ENCODE measurements at places on chromosomes 2 and 18.

- no peak for DNase-seq
Observed at GRCh38 chr18:13696961-13697360, 29.4 kb downstream of the FAM210A start.

GRCh38 chr2:18901242-18901641 is 311.9 kb upstream of the NT5C1B start:
- no peak for DNase-seq

DNA sequence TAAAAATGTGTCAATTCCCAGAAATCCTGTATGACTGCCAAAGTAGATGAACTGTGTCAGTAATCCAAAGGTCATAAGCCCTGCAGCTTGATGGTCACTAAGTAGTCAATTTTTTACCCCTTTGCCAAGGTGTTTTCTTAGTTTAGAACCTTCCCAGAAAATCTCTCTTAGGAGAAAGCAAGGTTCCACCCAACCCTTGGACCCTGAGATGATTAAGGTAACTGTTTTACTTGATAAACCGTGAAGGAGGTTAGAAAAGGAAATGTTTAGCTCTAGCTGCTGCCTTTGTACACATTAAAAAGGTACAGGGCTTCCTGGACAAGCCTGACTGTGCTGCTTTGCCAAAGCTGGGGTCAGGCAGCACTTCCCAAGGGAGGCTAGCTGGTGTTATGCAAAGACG is 24.4 kb upstream of the LRP2 start:
- no peak for DNase-seq

- DNase-seq: no peak
Observed at GRCh38 chr2:229162015-229162414, 109.1 kb downstream of the PID1 start.

GRCh38 chr2:236569573-236569973 is at the start of gene ACKR3:
ACKR3 (plus strand) TSS chr2:236569825; CDS start chr2:236580466, 10,641 bp downstream.
- DNase-seq: peak; percentile 82

DNA sequence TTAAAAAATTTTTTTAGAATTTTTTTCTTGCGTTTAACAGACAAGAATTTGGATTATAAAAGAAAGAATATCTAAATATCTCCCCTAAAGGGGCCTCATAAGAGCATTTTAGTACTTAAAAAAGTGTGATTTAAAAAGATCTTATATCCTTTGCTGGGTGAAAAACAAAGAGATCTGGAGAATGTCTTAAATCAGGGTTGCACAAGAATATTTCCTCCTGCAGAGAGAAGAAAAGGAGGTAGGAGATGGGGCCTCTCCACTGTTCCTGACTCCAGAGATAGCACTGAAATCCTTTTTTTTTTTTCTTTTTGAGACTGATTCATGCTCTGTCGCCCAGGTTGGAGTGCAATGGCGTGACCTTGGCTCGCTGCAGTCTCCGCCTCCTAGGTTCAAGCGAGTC is 68.5 kb upstream of the OSR1 start:
- DNase-seq: no peak

- no peak for DNase-seq
Observed at GRCh38 chr2:188701836-188702235, 272.3 kb upstream of the COL3A1 start.

DNA sequence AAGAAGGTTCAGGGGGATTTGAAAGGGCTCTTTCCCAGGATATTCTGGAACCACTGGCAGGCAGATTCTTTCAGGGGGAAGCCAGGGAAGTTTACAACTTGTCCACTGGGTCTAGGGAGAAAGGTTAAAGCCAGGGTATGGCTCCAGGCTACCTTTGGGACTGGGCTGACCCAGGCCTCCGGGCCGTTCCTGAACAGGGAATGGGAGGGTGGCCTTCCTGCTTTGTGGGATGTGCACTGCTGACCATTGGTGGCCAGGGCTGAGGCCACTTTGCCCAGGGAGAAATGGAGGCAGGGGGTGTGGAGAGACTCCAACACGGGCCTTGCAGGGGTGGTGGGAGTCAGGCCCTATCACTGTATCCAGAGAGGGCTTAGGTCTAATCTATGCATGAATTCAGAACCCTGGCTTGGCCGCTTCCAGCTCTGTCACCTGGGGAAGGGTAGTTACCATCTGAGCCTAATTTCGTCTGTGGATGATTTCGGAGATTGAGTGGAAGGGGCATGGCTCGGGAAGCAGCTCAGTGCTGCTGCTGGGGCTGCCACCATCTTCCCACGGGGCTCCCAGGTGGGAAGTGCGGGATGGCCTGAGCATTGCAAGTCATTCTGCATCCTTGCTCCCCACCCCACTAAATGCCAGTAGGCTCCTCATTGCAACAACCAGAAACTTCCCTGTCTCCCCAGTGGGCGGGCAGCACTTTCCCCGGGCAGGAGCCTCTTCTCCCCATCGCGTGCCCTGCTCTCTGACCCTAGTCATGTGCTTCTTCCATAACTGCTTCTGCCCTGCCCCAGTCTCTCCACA is 57.1 kb upstream of the OTOF start:
- DNase-seq: no peak

DNA sequence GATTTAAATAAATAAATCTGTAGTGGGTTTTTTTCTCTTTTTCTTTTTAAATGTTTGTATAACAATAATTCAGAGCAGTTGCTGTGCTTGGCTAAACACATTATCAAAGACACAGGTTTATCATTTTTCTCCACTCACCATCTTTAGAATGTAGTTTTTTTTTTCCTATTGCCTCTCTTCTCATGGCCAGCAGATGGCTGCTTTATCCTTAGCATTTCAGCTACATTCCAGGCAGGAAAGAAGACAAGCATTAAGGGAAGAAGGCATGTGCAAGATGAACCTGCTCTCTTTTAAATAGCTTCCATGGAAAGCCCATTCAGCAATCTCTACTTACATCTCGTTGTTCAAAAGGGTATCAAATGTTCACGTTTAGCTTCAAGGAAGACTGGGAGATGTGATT is 42.6 kb downstream of the ARHGAP15 start:
- no peak for DNase-seq

Measured in head of caudate nucleus (tissue), 42 donors.